Stimulated activated CD4-positive, alpha-beta T cell treated with anti-CD3 and anti-CD28 coated beads, Interleukin-1b, Interleukin-23, amount 100 ng/mL, for 1 hour (primary cell): ENCODE measurements at places on chromosomes 1 and 21.

DNA sequence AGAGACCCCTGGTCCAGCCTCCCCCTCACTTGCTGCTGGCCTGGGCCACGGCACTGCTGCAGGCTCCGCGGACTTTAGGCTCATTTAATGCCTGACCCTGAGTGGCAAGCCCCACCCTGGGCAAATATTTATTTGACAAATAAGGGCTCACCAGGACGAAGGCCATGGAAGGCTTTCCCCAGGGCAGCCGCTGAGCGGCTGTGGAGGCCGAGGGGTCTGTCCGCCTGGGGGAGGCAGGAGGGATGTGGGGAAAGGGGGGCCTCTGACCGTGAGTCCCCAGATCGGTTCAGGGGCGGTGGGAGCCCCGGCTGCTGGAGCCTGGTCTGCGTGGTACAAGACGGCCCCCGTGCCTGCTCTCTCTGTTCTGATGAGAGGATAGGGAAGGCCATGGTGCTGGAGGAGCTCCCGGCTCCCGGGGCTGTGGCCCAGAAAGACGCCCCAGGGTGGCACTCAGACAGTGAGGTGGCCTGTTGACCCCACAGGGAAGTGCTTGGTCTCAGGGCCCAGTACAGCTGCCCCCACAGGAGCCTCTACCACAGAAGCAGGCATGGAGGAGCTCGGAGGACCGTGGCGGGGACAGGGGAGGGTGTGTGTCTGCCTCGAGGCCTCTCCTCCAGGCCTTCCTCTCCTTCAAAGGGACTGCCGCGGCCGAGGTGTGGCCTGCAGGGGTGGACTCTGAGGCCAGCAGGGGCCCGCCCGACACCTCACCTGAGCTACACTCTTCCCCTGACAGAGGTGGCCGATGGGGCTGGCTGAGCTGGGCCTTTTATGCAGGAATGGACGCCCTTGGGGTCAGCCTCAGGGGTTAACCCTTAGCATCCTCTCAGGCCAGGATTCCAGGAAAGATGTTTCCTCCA lies 9.1 kb upstream of the C1orf159 start:
- DNase-seq = no peak

DNA sequence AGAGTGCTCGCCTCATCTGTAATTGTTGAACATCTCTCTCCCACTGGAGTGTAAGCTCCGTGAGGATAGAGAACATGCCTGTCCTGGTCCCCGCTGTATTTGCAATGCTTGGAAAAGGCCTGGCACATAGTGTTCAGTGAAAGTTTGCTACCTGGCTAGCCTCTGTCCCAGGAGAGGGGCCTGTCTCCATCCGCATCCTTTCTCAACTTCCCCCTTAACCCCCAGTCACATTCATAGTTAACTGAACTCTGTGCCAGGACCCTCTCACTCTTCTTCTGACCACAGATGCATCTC lies 15.2 kb downstream of the SPOCD1 start:
- no peak for DNase-seq

DNA sequence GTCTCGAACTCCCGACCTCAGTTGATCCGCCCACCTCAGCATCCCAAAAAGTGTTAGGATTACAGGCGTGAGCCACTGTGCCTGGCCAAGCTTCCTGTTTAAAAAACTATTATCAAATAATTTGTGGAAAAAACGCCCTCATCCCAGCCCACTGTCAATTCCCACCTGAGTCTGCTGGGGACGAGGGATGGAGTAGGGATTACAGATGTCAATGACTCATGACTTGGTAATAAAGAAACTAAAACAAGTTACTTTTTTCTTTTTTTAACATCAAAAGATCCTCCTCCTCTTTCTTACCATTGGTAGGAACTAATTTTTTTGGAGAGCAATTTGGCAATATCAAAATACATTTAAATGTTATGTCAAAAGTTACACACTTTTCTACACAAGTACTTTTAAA lies 9.7 kb downstream of the CNN3 start:
- no peak for DNase-seq

DNA sequence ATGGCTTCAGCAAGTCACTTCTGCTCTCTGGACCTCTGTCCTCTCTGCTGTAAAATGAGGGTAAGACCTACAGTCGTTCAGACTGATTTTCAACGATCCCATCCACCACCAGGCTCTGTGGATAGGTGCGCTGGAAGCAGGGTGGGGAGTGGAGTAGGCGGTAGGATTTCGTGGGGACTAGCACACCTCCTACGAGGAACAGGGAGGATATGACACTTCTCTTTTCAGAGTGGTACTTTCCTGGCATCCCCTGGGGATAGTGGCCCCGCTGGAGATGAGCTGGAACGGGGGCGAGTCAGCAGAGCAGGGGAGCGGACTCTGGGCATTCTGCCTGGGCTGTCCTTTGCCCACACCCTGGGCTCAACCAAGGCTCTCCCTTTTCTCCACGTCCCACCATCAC lies 17.7 kb downstream of the ETNK2 start:
- DNase-seq = no peak

GRCh38 chr1:244461245-244462071 lies at the start of gene CATSPERE:
Gene CATSPERE, plus strand, starts transcription at chr1:244461273. Its CDS starts 157 bp downstream, at chr1:244461430.
- DNase-seq = peak; percentile 29

GRCh38 chr1:79762461-79762860 lies 755.9 kb upstream of the ADGRL4 start:
- no peak for DNase-seq

DNA sequence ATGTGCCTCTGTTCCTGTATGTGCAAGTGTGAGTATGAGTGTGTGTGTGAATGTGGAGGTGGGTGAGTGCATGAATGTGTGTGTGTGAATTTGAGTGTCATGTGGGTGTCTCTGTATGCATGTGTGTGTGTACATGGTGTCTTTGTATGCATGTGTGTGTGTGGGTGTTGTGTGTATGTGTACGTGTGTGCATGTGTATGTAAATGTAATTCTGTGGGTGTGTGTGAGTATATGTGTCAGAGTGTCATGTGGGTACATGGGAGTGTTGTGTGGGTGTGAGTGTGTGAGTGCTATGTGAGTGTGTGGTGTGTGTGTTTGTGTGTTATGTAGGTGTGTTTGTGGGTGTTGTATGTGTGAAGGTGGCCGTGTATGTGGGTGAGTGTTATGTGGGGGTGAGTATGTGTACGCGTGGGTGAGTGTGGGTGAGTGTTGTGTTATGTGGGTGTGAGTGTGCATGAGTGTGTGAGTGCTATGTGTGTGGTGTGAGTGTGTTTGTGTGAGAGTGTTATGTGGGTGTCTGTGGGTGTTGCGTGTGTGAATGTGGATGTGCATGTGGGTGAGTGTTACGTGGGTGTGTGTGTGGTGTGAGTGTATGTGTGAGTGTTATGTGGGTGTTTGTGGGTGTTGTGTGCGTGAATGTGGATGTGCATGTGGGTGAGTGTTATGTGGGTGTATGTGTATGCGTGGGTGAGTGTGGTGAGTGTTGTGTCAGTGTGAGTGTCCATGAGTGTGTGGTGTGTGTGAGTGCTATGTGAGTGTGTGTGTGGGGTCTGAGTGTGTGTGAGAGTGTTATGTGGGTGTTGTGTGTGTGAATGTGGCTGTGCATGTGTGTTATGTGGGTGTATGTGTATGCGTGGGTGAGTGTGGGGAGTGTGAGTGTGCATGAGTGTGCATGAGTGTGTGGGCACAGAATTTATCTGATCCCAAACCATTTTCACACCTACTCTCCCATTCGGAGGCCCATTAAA lies 36.6 kb upstream of the NID1 start:
- DNase-seq = no peak

DNA sequence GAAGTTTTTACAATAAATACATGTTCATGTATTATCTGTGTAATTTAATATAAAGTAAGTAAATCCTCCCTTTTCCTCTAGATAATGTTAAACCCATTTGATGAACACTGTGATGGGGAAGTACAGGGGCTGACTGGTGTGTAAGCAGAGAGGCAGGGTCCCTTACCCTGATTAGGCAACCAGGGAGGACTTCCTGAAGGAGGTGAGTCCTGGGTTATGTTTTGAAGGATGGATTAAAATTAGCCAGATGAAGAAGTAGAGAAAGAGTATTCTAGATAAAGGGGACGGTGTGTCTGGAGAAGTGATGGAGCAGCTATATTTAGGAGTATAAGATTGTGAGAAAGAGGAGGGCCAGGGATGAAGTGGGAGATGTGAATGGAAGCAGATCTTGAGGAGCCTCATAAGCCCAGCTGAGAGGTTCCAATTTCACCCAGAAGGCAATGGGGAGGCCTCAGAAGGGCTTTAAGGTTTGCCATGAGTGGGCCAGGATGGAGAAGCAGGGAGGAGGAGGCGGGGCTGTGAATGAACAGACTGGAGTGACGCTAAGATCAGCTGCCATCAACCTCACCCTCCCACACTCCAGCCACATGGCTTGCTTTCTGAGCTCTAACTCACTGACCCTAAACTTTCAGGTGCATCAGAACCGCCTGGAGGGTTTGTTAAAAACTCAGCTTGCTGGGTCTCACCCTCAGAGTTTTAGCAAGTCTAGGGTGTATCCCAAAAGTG lies 30.9 kb upstream of the ID3 start:
- DNase-seq = no peak

DNA sequence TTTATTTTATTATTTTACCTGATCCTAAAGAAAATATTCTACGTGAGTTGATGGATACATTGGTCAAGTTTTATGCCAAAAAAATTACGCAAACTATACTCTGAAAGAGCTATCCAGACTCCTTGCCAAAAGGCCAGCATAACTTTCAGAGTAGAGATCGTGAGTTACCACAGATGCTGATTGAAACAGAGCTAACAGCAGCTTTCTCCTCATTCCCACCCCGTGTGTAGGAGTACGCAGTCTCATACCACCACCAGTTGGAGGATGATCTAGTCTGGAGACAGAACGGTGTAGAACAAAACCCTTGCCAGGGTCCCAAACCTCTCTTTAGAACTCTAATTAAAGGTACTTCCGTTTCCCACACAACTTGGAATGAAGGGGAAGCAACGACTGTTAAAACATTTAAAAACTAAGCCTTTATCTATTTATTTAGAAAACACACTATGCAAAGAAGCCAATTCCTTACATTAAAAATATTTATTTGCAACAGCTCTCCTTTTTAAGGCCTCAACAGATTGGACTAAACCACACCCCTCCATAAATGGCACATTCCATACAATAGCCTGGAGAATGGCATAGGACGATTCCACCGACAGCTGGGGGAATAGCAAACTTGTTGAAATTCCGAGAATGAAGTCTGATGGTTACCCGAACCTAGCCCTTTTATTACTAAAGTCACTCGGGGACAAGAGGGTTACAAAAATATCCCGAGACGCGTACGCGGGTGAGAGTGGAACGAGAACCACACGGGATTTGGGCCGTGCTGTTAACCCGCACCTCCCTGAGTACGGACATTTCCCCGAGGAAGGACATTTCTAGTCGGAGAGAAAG lies 1.4 kb downstream of the NUCKS1 start:
- no peak for DNase-seq

DNA sequence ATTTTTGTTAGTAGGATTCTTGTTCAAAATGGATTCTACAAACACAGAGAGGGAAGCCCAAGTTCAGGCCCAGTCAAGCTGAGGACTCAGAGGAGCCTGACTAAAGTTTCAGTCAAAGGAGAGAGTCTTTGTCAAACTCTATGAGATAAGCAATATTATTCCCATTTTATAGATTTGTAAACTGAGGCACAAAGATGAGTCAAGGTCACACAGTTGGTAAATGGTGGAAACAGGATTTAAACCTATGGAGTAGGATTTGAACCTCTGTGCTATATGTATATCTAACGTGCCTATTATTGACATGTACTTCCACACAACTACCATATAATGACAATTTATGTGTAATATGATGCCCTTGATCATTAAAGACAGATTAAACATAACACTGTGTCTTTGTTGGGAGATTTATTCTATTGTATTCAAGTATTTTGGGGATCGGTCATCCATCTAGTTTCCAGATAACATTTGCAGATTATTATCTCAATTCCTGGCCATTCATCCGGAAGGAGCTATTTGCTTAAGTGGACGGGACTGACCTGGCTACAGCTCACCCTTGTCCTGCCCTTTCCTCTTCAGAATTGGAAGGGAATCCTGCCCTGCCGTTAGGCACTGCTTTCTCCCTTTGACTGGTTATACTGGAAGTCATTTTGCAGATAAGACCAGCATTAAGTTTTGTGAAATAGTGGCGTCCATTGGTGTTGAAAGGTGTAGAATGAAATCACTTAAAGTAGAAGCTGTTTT lies 86.1 kb upstream of the LMO4 start:
- DNase-seq = no peak

DNA sequence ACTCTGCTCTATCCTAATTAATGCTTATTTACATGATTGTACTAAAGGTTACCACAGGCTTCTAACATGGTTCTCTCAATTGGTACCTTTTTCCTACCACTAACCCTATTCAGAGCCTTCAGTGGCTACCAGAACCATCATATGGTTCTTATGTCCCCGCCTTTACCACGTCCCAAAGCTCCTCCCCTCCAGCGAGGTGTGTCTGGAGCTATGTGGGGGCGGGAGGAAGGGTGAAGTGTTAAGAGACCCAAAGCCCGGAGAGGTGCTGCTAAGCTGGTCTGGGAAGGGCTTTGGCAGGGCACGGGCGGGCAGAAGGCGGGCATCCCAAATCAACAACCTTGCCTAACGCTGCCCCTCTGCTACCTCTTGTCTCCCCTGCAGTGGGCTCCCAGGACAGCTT lies 10.0 kb downstream of the SPATA46 start:
- no peak for DNase-seq

- no peak for DNase-seq
Observed at GRCh38 chr1:21610989-21611785, 58.0 kb downstream of the RAP1GAP start.

DNA sequence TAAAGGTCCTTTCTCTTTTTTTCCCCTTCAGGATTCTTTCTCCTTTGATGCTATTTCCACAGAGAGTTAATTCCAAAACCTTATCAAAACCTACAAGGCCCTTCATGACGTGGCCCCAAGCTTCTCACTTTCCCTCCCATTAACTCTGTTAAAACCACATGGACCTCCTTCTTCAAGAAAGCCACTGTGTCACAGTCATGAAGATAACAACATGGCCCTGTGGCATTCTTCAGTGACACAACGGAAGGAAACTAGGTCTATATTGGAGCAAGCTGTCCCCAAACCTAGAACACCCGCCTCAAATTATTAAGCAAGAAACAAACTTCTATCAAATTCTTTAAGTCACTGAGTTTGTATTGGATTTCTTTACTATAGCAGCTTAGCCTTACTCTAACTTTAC lies 611.1 kb downstream of the NUF2 start:
- DNase-seq = no peak

GRCh38 chr1:118145721-118146120 lies 39.3 kb downstream of the SPAG17 start:
- DNase-seq = no peak

- no peak for DNase-seq
Observed at GRCh38 chr1:208551633-208552320, 307.6 kb upstream of the PLXNA2 start.

- no peak for DNase-seq
Observed at GRCh38 chr1:244254467-244254866, 197.2 kb downstream of the ADSS2 start.
